ENCODE measurements at places on chromosomes 1 and 21. TPM values are rescaled to one million over a fixed set of nuclear protein-coding genes. Genes with fewer than 3 reads are reported as not detected.

The SIPA1L2 gene
- total RNA-seq = 0.22 TPM

- no peak for DNase-seq
Measured at GRCh38 chr1:198841477-198841876, 202.6 kb downstream of the PTPRC start.

The UTS2 gene
- 5.5 TPM for total RNA-seq

- DNase-seq = no peak
Measured at GRCh38 chr1:74703386-74704182, 29.3 kb downstream of the CRYZ start.

GRCh38 chr1:191222206-191222605 is 744.5 kb upstream of the BRINP3 start:
- no peak for DNase-seq

- no peak for DNase-seq
Measured at GRCh38 chr1:63669151-63669961, 76.1 kb downstream of the PGM1 start.

The RBM11 gene
- total RNA-seq = 3.0 TPM

GRCh38 chr1:22916471-22916820 is 56.2 kb downstream of the LACTBL1 start:
- DNase-seq = no peak

The SELE gene
- total RNA-seq = not detected

- DNase-seq = no peak
Measured at GRCh38 chr1:184562806-184563205, 176.0 kb downstream of the C1orf21 start.

GRCh38 chr1:43754892-43755291 is 47.6 kb downstream of the ST3GAL3 start:
- no peak for DNase-seq

GRCh38 chr1:20058531-20058930 is 11.5 kb upstream of the PLA2G5 start:
- no peak for DNase-seq

DNA sequence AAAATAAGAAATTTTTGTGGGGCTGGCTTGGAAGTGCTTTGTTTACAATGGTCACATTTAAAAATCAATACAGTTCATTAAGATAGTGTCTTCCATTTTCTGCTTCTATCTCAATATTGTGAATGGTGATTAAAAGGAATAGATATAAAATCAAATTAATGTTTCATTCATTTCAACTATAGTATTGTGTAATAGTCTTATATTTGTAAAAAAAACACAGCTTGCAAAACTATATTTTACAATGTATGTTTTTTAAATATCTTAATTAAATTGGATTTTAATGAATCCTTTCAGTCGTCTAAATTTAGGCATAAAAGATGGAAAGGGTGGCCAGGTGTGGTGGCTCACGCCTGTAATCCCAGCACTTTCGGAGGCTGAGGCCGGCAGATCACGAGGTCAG is 63.5 kb downstream of the CRB1 start:
- DNase-seq = no peak

DNA sequence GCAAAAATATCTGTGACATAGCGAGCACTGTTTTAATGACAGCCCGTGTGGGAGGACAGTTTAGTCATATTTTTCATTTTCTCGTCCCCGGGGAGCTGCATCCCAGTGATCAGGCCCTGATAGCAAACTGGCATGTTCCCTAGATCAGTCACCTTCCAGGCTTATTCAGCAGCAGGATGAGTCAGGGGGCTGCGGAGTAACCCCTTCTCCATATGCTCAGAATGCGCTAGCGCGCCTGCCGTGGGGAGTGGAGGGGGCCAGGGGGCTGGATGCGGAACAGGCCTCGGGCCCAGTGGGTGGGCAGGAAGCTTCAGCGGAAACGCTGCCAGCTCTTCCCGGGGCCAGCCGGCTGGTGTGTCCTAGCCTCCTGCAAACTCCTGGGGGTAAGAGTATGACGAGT is 94.0 kb downstream of the KCND3 start:
- no peak for DNase-seq

The ANKRD65 gene
- total RNA-seq = not detected

GRCh38 chr1:23559136-23559984 is at the start of gene ID3:
Gene ID3 (minus strand): TSS chr1:23559501. CDS start chr1:23559426, 75 bp downstream.
- peak; percentile 97 for DNase-seq

DNA sequence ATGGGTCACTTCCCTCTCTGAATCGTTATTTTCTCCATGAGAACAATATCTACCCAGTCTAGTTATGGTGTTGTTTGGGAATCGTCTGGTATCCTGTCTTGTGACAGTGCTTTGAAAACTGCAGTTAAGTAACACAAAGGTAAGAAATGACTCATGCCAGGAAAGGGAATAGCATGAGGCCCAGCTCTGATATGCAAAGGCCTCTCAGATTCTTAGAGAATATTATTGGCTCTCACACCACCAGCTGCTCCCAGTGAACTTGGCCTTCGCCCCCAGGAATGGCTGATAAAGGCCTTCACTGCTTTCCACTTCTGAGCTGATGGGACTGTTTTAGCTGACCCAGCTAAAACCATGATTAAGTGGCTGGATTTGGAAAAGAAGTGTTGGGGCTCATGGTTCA is 27.1 kb downstream of the NEK2 start:
- DNase-seq = no peak

GRCh38 chr1:43368646-43369020 is 822 bp upstream of the ELOVL1 start:
- no peak for DNase-seq

The ERICH3 gene
- total RNA-seq = 0.46 TPM

The PTCH2 gene
- total RNA-seq = 0.90 TPM

DNA sequence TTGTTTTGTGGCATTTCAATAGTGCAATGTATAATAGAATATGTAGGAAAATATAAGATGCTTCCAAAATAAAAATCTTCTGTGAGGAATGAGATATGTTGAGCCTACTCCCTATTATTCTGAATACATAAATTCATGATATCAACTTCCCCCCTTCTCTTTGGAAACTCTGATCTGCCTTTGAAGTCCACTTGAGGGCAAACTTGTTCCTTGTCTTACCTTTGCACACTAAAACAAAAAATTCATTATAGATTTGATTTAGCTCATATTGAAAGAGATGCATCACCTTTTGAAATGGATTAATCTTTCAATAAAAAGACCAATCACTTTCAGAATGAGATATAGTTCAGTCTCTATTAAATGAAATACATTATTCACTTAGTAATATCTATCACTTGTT is 580.7 kb upstream of the ADGRL4 start:
- DNase-seq = peak; percentile 12

DNA sequence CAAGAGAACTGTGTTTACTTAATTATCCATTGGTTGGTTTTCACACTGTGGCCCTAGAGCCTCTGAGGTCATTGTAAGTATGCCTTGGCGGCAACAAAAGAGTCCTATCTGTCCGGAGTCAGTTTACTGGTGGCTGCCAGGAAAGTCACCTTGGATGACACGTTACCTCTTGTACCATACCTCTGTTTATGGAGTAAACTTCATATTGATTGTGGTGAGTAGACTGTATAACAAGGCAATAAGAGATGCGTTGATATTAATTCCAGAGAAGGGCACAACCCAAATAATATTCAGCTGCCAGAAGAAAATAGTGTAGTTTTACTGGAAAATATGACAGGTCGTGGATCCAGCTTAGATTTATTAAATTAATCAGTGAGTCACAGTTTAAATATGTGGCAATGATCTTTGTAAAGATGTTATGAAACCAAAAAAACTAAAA is 20.4 kb upstream of the KIF14 start:
- no peak for DNase-seq

Measured in B cell (primary cell).